ENCODE measurements at places on chromosomes 12 and 14.

- no peak for DNase-seq
These were observed at the start of gene ST8SIA1 for GRCh38 chr12:22334410-22335100. ST8SIA1 (minus strand) TSS chr12:22334707; CDS start chr12:22334232, 475 bp downstream.

- DNase-seq: no peak
These were observed 24.8 kb upstream of the NUBPL start for GRCh38 chr14:31536201-31536960.

DNA sequence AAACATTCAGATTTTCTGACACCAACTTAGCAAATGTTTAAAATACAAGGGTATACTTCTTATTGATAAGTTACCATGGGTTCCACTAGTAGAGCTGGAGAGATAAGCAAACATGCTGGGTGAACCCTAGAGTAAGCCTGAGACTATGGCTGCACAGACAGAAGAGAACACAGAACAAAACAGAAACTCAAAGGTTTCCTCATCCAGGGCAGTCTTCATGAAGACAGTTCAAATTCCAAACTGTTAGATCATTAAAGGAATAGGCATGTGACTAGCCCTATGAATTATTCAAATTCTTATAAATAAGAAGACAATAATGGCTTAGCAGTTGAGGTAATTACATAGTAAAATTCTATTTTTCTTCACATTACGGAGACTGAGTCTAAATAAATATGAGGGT lies 28.1 kb downstream of the BTBD7 start:
- DNase-seq: no peak

- peak; percentile 80 for DNase-seq
These were observed 412.3 kb downstream of the RPS29 start for GRCh38 chr14:49173765-49174373.

- no peak for DNase-seq
These were observed 18.7 kb upstream of the CREBL2 start for GRCh38 chr12:12592930-12593329.

DNA sequence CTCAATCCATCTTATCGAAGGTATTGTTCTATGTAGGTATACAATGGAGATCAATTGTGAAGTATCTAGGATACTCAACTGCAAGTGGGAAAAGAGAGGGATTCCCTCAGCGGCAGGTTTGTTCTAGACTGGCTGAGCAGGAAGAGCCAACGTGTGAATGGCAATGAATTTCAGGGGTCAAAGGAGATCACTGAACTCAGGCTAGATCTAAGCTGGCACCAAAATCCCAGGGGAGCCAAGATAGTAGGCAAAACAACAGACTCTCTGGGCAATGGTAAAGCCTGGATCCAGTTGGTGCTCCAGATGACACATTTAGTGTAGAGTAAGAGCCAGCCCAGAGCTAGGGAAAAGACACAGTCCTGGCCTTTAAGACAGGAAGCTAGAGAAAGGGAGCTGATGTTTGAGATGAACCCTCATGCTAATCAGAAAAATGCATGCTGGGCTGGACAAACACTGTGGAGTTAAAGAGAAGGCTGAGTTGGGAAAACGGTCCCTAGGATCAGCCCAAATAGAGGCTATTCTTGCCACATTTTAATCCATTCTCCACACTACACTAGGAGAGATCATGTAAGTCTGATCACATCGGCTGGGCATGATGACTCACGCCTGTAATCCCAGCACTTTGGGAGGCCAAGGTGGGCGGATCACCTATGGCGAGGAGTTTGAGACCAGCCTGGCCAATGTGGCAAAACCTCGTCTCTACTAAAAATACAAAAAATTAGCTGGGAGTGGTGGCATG lies 45.6 kb downstream of the EFCAB11 start:
- DNase-seq: no peak

DNA sequence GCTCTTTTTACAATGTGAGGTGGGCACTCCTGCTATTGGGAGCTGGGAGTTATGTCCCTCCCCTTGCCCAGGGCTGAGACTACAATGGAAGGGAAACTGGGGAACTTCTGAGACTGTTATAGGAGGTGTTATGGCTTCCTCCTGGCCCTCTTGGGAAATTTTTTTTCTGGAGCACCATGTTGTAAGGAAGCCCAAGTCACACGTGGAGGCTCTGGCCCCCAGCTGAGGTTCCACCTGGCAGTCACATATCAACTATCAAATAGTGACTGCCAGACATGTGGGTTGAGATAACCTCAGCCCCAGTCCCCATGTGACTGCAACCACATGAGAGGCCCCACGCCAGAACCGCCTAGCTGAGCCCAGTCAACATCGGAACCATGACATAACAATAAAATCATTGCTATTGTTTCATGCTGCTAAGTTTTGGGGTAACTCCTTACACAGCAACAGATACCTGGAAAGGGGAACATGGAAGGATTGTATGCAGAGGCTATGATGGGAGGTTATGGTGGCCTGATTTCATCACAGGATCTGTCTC lies 99.4 kb upstream of the NCOR2 start:
- no peak for DNase-seq

GRCh38 chr14:102776761-102777710 lies at the start of gene TRAF3:
TRAF3 (plus strand) TSS chr14:102777449; CDS start chr14:102870202, 92,753 bp downstream.
- peak; percentile 44 for DNase-seq

- no peak for DNase-seq
These were observed 26.3 kb downstream of the KLRK1 start for GRCh38 chr12:10363658-10363913.

DNA sequence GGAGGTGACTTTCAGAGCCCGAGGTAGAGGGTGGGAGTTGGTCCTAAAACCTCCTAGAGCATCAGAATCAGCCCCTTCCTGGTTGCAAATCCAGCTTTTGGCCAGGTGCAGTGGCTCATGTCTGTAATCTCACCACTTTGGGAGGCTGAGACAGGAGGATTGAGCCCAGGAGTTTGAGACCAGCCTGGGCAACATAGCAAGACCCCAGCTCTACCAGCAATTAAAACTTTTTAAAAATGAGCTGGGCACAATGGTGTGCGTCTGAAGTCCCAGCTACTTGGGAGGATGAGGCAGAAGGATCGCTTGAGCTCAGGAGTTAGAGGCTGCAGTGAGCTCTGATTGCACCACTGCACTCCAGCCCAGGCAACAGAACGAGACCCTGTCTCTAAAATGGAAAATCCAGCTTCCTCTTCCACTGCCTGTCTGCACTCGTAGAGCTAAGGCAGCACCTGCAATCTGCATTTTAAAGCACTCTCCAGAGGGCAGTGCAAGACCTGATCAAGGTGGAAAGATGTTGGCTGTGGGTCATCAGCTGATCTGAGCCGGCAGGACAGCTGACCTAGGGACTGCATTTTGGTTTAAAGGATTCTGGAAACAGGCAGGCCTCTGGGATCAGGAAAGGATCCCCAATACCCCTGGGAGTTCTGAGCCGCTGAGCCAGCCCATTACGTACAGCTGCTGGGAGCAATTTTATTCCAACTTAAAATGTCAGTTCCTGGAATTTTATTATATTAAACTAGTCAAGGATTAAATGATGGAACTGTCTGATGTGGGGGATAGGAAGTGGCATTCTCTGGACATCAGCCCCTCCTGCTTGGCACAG lies 1.8 kb upstream of the TESC start:
- peak; percentile 30 for DNase-seq

GRCh38 chr12:58367041-58367440 lies 425.7 kb downstream of the ATP23 start:
- no peak for DNase-seq

DNA sequence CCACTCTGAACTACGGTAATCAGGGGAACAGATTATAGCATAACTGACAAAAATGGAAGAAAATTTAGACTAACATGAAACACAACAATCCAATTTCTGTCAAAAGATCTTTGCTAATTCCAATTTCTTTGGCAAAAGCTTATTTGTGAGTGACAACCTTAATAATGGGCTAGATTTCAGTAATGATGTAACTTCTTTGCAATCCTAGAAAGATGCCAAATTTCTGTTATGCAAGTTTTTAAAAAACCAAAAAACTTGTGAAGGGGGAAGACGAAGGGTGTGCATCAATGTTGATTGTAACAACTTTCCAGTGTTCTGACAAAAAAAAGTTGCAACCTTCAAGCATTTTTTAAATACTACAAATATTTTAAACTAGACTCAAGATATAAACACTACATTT lies 59.9 kb downstream of the DICER1 start:
- DNase-seq: no peak

GRCh38 chr14:103848175-103849077 lies 1.1 kb upstream of the PPP1R13B start:
- DNase-seq: no peak

- DNase-seq: no peak
These were observed 51.4 kb upstream of the BAZ1A start for GRCh38 chr14:34926552-34926951.

- DNase-seq: no peak
These were observed 151.8 kb upstream of the FKBP4 start for GRCh38 chr12:2642896-2643425.

DNA sequence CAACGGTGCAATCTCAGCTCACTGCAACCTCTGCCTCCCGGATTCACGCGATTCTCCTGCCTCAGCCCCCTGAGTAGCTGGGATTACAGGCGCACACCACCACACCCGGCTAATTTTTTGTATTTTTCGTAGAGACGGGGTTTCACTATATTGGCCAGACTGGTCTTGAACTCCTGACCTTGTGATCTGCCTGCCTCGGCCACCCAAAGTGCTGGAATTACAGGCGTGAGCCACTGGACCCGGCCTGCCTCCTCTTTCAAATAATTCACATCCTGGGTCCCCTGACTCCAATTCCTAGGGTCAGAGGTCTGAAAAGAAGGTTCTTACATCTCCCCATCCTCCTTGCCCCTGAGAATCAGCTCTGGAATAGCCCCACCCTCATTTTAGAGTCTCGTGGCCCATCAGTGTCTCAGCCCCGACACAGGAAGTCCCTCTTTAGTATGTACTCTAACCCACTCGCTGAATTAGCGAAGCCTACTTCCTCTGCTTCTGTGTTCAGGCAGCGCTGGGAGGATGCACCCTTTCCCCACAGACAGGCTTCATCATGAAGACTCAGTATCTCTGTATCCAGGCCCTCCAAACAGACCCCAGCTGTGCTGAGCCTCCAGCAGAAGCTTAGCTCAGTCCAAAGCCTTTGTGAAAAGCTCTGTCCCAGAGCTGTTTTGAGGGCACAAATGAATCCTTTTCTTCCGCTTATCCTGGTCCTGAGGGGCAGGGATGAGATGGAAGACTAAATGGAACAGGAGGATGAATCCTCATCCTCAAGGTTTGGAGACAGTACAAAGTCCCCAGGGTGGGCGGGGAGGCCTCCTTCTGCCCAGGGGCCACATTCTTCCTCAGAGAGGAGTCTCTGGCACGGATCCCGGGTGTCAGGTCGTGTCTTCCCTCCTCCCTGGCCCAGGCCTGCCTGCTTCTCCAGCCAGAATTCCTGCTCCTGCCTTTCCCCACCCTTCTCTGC lies 3.5 kb downstream of the LPAR5 start:
- peak; percentile 78 for DNase-seq

GRCh38 chr12:87758271-87758670 lies 270.9 kb downstream of the C12orf50 start:
- no peak for DNase-seq

- no peak for DNase-seq
These were observed 71.1 kb downstream of the FUT8 start for GRCh38 chr14:65483647-65484046.

- peak; percentile 90 for DNase-seq
These were observed 5.0 kb upstream of the MMP19 start for GRCh38 chr12:55847603-55848291.

DNA sequence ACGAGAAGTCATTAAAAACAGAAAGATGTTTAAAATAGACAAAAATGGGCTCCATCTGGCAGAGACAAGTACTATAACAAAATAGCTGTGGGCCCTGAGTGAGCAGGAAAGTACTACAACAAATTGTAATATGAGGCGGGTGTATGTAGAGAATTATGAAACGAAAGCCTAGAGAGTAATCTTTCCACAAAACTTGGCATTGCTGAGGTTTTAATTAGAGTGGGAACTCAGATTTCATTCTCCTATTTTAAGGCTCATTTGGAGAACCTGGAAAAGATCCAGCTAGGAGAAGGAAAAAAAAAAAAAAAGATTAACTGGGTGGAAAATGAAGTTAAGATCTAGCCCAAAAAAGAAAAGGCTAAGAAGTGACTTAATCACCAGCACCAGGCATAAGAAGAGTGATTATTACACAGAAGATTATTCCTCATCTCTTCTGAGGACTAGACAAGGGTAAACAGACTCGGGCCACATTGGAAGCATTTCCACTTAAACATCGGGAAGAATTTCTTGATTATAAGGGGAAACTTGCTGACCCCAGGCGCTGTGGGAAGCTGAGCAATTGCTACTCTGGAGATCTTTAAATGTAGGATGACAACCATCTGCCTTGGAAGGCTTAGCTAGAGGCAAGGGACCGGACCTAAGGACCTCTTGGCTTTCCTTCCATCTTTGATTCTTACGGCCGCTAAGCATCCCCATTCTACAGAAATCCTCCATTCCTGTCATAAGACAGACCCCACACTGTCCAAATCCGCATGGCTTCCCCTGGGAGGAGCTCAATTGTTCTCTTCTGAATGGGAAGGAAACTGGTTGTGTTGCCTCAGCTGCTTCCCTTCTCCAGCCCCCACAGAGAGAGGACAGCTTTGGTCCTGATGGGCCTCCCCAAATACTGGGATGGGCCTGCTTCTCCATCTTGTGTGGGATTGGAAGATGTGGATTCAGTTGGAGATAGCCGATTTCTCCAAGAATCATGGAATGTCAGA lies 40.6 kb downstream of the IGF1 start:
- no peak for DNase-seq

GRCh38 chr12:114732426-114733030 lies 48.6 kb upstream of the TBX3 start:
- DNase-seq: peak; percentile 5

DNA sequence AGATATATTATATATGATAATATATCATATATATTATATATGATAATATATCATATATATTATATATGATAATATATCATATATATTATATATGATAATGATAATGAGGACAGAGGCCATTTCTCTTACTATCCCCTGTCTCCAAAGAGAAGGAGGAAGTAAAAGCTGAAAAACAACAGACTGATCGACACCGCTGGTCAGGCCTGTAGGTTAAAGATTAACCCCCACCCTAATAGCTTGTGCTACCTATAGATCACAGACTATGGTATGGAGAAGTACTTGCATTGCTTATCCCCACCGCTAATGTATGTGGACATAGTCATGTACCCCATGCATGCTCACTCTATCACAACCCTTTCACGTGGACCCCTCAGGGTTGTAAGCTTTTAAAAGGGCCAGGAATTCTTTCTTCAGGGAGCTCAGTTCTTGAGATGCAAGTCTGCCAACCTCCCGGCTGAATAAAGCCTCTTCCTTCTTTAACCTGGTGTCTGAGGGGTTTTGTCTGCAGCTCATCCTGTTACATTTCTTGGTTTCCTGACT lies 786.1 kb upstream of the TMEM132C start:
- DNase-seq: peak; percentile 18
